Tibial nerve (tissue), 4 donors: ENCODE measurements at places on chromosomes 5 and 9.

GRCh38 chr5:154444556-154445421, 1.0 kb upstream of the SAP30L start:
- DNase-seq = peak; percentile 17

- no peak for DNase-seq
These were observed 1079.9 kb upstream of the ACO1 start for GRCh38 chr9:31304576-31304975.

GRCh38 chr5:120599576-120599975, 135.5 kb downstream of the PRR16 start:
- DNase-seq = no peak

DNA sequence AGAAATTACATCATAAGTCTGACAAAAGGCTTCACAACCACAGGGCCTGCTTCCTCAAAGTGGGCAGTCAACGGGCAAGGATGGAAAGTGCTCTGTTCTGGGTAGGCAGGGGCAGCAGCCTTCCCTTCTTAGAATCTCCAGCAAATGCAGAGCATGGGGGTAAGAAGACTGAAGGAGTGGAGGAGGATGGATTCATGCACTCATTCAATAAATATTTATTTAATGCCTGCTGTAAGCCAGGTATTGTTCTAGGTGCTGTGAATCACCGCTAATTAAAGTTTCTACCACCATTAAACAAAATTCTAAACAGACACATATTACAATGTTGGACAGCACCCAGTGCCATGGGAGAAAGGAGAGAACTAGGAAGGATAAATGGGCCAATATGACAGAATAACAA, 195.6 kb downstream of the ELAVL2 start:
- DNase-seq = no peak

- no peak for DNase-seq
These were observed 22.3 kb downstream of the FAM78A start for GRCh38 chr9:131253891-131254491.

DNA sequence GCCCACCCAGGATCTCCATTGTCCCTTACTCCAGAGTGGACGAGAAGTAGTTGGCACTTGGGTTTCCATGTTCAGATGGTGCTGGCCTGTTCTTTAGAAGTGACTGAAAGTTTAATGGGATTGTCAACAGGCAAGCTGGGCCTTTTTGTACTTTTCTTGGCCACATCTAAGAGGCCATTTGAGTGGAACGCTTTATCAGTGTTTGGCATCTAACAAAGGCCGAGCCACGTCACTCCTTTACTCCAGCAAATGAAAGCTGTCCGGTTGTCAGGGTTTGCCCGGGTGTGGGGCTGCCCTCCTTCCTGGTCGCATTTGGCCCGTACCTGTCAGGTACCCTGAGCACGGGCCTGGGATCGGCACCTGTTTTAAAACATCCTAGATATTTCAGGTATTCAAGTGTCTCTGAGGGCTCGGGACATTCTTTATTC, 71.5 kb downstream of the RCL1 start:
- DNase-seq = no peak

GRCh38 chr9:134595014-134595413, 46.6 kb upstream of the COL5A1 start:
- no peak for DNase-seq

DNA sequence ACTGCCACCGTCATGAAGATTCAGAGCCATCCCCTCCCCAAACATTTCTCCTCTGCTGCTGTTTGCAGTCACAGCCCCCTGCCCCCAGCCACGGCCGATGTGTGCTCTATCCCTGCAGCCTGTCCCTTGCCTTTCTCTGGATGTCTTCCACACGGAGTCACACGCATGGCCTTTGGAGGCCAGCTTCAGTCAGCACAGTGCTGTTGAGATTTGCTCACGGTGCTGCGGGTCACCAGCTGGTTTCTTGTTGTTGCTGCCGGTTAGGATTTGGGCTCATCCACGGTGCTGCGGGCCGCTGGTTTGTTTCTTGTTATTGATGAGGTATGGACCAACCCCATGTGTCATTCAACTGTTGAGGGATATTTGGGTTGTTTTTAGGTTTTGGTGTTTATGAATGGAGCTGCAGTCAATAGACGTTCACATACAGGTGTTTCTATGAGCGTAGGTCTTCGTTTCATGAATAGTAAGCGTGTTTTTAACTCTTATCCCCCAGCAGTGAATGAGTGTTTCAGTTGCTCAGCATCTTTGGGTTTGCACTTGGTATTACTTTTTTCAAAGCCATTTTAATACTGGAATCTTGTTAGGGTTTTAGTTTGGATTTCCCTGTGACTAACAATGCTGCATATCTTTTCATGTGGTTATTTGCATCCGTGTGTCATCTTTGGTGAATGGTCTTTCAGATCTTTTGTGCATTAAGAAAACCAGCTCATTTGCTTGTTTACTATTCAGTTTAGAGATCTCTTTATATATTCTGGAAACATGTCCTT, 57.6 kb downstream of the AHRR start:
- DNase-seq = no peak

- DNase-seq = no peak
These were observed 3.2 kb upstream of the NFX1 start for GRCh38 chr9:33287087-33287490.

GRCh38 chr5:142717582-142718215, 31.8 kb upstream of the FGF1 start:
- DNase-seq = peak; percentile 51

- DNase-seq = no peak
These were observed 304.0 kb upstream of the KLF4 start for GRCh38 chr9:107793541-107793940.

DNA sequence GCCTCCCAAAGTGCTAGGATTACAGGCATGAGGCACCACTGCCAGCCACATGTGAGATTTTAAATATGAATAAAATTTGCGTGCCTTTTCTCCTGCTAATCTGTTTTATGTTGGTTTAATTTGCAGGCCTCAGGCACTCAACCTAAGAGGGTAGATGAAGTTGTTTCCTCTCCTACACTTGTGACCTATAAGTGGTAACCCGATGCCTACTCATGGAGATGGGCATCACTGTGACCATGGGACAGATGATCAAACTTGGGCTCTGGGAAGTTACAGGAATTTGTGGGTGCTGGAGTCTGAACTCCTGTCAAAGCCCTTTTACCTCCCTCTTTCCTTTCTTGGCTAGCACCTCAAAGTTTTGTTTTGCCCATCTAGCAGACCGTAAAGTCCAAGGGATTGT, 1.1 kb downstream of the SLC28A3 start:
- no peak for DNase-seq

DNA sequence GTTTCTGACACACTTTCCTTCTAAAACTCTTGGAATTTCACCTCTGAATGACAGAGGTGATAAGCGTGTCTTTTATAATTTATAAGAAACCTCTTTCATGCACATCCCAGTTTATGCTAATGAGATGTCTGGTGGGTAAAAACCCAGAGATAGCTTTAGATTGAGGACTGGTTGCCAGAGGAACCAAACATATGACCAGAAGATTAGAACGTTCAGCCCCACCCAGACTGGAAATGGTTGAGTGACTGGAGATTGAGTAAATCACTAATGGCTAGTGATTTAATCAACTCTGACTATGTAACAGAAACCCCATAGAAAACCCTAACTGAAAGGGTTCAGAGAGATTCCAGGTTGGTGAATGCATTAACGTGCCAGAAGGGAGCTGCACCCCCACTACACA, 69.2 kb downstream of the CDH18 start:
- DNase-seq = no peak

GRCh38 chr9:116153765-116154333, at the start of gene PAPPA:
TSS of gene PAPPA (plus strand) at chr9:116153791. CDS start at chr9:116154173, 382 bp downstream.
- DNase-seq = no peak

GRCh38 chr5:54309691-54310432, 511 bp downstream of the ARL15 start:
- DNase-seq = peak; percentile 21

DNA sequence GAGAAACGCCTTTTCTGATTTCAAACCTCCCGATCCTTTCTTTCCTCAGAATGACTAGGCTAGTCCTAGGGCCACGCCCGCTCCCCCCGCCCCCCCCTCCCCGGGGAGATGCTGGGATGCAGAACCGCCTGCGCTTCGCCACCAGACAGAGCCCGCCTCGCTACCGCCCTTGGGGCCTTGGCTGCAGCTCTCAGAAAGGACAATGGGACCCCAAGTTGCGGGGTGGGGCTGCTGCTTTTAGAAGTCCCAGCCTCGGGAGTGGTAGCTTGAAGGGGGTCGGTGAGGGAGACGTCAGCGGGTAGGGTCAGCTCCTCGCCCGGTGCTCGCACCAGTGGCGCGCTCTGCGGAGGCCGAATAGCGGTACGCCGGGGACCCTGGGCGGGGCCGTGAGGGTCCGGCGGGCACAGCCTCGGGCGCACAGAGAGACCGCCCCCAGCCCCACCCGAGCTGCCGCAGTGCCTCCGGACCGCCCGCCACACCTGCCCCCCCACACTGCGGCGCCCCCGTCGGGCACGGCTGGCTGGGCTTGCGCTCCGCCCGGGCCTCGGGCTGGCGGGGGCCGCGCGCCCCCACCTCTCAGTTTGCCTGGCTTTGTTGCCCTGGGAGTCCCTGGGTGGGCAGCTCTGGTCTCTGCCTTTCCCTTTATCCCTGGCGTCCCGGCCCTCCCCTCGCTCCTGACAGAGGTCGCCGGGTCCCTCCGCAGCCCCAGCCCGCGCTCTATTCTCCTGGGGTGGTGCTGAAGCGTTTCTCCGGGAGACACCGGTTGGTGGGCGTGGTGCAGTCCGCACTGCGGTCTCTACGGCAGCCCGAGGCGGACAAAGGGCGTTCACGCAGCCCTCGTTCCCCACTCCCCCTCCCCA, 1.2 kb downstream of the MAP1B start:
- DNase-seq = peak; percentile 67

DNA sequence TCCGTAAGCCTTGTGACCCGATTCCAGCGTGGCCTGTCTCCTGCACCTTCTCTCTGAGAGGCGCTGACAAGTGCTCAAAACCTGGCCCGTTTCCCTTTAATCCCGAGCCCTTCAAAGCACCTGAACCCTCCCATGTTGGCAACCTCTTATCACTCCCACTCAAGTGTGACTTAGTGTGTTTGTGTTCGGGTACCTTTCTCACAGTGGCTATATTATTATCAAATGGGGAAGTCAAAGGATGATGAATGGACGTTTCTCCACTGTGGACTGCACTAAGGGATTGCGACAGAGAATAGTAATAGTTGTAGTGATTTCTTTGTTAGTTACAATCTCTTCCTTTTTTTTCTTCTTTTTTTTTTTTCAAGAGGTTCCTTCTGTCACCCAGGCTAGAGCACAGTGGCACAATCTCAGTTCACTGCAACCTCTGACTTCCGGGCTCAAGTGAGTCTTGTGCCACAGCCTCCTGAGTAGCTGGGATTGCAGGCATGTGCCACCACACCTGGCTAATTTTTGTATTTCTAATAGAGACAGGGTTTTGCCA, 65.4 kb upstream of the TNFSF8 start:
- no peak for DNase-seq

- no peak for DNase-seq
These were observed 31.6 kb downstream of the PRLR start for GRCh38 chr5:35198686-35199085.

DNA sequence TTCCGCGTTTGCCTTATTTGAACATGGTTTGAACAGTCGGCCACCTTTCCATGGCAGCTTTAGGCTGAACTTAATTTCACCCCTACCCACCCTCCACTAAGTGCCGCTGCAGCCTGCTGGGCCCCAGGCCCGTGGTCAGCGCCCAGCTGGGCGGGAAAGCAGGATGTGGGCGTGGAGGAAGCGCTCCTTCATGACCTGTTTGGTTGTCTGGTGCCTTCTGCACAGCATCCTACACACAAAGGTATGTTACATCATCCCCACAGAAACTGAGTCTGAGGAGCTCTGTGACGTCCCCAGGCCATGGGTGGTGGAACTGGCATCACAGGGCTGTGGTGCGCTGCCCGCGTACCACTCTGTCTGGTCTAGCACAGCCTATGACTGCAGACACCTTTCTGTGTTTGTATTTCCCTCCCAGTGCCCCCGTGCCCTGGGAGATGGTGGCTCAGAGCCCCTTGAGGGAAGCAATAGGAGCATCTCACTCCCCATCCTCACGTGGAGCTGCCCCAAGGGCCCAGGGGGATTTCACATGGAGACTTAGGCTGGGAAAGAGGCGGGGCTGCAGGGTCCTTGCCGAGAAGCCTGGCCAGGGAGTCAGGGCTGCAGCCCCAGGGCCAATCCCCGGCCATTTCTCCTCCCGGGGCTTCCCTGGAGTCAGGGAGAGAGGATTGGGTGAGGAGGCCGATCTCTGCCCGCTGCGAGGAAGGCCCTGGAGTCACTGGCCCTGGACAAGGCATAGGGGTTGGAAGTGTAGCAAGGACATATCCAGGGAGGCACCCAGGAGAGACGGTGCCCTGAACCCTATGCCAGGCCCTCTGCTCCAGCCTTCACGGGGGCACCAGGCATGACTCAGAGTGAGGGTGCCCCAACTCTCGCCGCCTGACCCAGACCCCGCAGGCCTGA, 37.5 kb upstream of the SUSD3 start:
- no peak for DNase-seq

DNA sequence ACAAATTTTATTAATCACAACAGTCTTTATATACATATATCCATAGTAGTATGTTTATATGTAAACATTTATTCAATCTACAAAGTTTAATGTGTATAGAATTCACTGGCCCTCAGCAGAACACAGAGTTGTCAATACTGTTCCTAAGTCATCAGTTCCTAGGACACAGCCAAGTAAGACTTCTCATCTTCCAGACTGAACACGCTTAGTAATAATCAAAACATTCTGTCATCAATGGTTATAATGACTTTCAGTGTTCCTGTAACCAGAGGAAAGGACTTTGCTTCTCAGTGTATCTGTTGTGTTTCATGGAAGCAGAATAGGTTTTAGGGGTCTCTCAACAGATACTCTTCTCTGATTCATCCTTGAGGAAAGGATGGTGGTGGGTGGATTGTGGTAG, 82.2 kb downstream of the SMIM23 start:
- no peak for DNase-seq

- no peak for DNase-seq
These were observed 34.3 kb downstream of the NIPAL4 start for GRCh38 chr5:157494178-157494832.

GRCh38 chr9:123302348-123303214, 34.2 kb upstream of the STRBP start:
- no peak for DNase-seq

DNA sequence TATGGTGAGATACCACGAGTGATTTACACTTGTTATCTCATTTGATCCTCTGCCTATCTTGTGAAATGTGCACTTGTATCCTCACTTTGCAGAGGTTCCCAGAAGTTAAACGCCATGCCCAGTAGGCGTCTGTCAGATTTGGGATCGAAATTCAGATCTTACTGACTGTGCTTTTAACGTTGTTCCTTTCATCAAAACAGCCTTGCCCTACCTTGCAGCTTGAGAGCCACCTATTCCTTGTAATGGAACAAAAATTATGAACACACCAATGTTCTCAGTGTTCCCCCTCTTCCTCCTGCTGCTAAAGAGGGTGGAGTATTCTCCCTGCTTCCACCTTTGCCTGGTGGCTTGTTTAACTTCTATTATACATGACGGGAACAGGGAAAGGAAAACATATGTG, 257.0 kb downstream of the MSX2 start:
- DNase-seq = no peak

DNA sequence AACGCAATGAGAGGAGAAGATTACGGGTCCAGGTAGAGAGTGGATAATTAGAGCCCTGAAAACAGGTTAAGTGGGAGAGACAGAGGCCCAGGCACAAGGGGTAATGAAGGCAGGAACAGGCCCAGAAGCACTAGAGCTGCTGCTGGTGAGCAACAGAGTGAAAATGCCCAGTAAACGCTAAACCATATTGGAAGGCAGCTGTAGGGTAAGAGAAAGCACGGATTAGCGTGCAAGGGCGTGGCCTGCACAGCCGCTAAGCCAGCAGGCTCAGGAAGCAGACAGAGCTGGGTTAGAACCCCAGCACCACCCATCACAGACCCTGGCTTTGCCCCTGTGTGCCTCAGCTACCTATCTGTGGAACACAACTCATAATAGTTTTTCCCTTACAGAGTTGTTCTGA, 93.2 kb downstream of the PAX5 start:
- no peak for DNase-seq

GRCh38 chr5:78490709-78491485, 130.5 kb downstream of the SCAMP1 start:
- no peak for DNase-seq
